Left colon (tissue), 2 donors: ENCODE measurements at places on chromosomes 12 and 14. TPM values are rescaled to one million over a fixed set of nuclear protein-coding genes. Genes with fewer than 3 reads are reported as not detected.

Gene KCNK13
- 0.59 TPM for total RNA-seq

Gene PTGDR
- 18.4 TPM for total RNA-seq

Gene HVCN1
- total RNA-seq = 3.0 TPM

Gene DPY19L2
- 1.7 TPM for total RNA-seq

Gene RNASE4
- total RNA-seq = 62.1 TPM

Gene E2F7
- total RNA-seq = 3.3 TPM

Gene DLK1
- total RNA-seq = not detected

Gene ZBTB42
- total RNA-seq = 7.2 TPM

Gene MYO1H
- total RNA-seq = 0.31 TPM

Gene OR4L1
- not detected for total RNA-seq

Gene OR11H12
- not detected for total RNA-seq

Gene CARMIL3
- 1.1 TPM for total RNA-seq
